ENCODE measurements at places on chromosomes 12 and 14.

GRCh38 chr12:42020226-42020625 is 124.4 kb downstream of the GXYLT1 start:
- no peak for DNase-seq

- no peak for DNase-seq
These were observed 251.0 kb upstream of the FOXG1 start for GRCh38 chr14:28515571-28515970.

DNA sequence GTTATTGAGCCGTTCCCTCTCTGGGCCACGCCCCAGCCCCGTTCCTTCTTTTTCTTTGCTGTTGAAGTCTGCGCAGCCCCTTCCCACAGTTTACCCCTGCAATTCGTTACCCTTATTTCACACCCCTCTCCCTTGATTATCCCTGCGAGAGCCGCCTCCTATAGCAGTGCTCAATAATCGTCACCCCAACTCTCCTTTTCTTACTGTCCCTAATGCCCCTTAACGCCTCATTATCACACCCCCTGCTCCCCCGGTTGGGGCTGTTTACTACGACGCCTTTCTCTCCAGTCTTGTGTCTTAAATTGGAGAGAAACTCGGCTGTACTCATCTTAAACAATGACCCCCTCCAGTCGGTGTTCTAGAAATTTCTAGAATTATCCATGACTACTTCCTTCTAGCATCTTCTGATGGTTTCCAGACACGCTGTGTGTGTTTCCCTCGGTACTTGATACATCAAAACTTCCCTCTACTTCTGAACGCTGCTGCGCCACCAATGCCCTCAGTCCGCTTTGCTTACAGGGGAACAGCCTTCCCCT is 713 bp upstream of the FBXL14 start:
- no peak for DNase-seq

DNA sequence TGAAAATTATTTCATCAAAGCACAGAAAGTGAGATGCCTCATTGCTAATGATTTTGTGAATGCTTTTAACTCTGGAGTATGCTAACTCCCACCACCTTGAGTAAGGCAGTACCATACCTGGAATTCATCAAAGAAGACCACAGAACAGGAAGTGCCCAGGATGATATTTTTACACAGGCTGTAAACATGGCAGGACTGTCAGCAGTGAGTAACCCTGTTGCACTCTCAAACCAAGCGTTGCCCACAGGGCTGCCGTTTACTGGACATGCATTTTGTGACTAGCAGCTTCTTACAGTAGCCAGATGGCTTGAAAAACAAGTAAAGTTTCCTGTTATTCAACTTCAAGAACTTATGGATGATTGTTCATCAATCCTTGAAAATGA is 42.4 kb downstream of the RALGAPA1 start:
- no peak for DNase-seq

DNA sequence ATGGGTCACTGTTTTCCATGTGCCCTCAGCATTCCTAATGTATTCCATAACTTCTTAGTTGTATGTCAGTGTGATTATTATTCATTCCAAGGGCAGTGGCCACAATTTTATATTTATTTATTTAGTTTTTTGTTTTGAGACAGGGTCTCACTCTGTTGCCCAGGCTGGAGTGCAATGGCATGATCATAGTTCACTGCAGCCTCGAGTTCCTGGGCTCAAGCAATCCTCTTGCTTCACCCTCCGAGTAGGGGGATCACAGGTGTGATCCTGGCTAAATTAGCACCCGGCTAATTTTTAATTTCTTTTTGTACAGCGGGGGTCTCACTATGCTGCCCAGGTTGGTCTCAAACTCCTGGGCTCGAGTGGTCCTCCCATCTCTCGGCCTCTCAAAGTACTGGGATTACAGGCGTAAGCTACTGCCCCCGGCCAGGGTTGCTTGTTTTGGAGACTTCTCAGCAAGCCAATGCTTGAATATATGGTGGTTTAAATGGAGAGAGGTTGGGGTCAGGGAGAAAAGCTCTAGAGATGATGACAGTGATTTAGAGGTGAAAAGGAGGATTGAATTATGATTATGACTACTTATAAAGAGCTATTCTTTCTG is 7.6 kb downstream of the GPRC5A start:
- no peak for DNase-seq

DNA sequence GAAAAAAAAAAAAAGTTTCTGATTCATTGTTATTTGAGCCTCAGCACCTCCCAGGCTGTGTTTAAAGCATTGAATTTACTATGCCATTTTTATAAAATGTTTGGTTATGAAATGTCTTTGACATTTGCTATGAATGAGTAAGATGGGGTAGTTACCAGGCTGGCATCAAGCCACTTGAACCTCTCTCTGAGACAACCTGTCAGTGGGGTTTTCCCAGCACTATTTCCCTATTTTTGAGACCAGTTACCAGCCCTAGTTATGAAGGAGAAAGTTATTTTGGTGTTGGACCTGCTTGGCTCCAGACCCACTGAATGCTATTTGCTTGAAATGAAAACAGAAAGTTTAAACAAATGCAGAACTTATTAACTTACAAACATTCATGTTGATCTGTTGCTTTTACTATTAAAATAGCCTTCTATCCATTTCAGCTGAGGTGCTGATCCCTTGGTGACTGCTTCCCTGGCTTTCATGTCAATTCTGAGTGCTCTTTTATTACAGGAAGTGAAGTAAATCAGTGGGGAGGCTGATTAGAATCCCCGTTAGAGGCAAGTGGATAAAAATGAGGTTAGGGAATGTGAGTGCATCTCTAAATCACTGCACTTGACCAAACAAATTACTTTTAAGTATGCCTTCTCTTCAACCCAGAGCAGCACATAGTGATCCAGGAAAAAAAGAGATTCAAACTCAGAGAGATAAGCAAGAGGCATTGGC is 37.8 kb downstream of the LLPH start:
- peak; percentile 59 for DNase-seq

DNA sequence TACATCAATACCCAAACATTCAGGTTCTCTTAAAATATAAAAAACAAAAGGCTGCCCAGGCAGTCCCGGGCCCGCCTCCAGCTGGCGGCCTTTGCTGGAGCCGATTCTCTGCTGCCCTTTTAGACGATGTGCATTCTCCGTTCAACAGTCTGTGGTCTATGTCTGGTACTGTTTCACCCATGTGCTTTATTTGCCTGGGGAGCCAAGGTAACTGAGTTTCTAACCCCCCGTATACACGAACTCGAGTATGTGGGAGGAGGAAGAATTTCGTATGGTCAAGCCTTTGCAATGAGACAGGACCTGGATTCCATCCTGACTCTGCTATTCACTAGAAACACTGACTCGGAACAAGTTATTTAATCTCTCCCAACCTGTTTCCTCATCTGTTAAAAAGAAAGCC is 54.1 kb upstream of the GPR68 start:
- DNase-seq = no peak

- DNase-seq = no peak
These were observed 12.0 kb upstream of the MDM1 start for GRCh38 chr12:68344126-68344525.

DNA sequence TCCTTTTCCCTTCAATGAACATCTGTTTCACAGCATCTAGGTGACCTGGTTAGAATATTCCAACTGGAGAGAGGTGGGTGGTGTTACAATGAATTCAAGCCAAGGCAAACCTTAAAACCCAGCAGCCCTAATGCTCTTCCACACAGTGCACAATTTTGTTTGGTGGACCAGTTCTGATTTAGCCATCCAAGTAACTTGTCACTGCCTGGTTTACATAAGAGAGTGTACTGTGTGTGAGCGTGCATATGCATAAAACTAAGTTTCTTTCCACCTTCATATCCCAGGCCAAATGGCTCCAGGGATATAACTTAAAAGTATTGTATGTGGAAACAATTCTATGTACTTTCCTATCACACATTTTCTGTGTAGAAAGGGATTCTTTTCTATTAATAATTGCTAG is 200.4 kb upstream of the FAR2 start:
- DNase-seq = no peak

GRCh38 chr14:36424478-36425102 is 95.4 kb downstream of the NKX2-1 start:
- no peak for DNase-seq

DNA sequence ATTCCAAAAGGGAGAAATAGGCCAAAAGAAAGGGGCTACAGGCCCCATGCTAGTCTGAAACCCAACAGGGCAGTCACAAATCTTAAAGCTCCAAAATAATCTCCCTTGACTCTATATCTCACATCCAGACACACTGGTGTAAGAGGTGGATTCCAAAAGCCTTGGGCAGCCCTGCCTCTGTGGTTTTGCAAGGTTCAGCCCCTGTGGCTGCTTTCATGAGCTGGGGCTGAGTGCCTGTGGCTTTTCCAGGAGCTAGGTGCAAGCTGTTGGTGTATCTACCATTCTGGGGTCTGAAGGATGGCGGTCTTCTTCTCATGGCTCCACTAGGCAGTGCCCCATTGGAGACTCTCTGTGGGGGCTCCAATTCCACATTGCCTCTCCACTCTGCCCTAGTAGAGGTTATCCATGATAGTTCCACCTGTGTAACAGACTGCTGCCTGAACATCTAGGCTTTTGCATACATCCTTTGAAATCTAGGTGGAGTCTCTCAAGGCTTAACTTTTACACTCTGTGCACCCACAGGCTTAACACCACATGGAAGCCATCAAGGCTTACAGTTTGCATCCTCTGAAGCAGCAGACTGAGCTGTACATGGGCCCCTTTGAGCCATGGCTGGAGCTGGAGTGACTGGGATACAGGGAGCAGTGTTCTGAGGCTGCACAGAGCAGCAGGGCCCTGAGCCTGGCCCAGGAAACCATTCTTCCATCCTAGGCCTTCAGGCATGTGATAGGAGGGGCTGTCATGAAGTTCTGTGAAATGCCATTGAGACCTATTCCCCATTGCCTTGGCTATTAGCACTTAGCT is 66.5 kb upstream of the ABCD2 start:
- DNase-seq = no peak

- DNase-seq = peak; percentile 74
These were observed 69.4 kb downstream of the ATXN2 start for GRCh38 chr12:111529424-111530368.

- no peak for DNase-seq
These were observed 232.6 kb downstream of the EFCAB11 start for GRCh38 chr14:89721956-89722355.

GRCh38 chr12:113697651-113698509 is 226.2 kb upstream of the LHX5 start:
- no peak for DNase-seq

DNA sequence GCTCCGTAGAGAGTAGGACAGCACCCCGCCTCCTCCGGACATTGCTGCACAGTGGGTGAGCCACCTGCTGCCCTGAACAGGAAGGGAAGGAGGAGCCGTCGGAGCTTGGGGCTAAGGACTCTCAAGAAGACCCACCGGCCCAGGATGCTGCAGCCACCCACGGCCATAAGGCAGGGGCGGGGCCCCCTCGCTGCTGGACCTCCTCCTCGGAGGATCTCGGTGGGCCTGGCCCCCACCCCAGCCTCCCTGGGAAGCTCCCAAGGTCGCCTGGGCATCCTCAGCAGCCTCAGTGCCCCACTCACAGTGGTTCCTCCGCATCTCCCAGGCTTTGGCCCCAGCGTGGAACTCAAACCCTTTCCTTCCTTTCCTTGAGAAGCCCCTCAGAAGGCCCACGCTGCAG is 68.6 kb upstream of the DIO3 start:
- DNase-seq = no peak

DNA sequence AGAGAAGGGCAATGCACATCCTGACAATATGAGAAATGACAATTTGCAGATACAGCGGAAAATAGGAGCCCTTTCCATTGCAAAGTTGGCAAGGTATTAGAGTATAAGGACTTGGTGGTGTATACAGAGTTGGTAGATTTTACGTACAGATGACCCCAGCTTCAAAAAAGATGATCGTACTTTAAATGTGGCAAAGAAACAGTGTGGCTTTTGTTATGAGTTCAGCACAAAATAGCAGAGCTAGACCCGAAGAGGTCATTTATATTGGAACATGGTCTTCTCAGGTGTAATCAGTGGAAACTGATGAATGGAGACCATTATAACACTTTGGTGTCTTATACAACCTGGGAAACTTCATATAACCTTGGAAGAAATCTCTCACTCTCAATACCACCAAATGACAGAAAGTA is 2.3 kb downstream of the CLEC2B start:
- no peak for DNase-seq

- DNase-seq = no peak
These were observed 10.5 kb upstream of the KRT73 start for GRCh38 chr12:52628841-52629240.

- no peak for DNase-seq
These were observed 214.0 kb upstream of the NOVA1 start for GRCh38 chr14:26811756-26812305.

- no peak for DNase-seq
These were observed 299.7 kb upstream of the RGS6 start for GRCh38 chr14:71632440-71632946.

GRCh38 chr12:130835011-130835410 is 4.0 kb downstream of the STX2 start:
- DNase-seq = no peak

- no peak for DNase-seq
These were observed 28.8 kb upstream of the MANSC4 start for GRCh38 chr12:27808841-27809240.

DNA sequence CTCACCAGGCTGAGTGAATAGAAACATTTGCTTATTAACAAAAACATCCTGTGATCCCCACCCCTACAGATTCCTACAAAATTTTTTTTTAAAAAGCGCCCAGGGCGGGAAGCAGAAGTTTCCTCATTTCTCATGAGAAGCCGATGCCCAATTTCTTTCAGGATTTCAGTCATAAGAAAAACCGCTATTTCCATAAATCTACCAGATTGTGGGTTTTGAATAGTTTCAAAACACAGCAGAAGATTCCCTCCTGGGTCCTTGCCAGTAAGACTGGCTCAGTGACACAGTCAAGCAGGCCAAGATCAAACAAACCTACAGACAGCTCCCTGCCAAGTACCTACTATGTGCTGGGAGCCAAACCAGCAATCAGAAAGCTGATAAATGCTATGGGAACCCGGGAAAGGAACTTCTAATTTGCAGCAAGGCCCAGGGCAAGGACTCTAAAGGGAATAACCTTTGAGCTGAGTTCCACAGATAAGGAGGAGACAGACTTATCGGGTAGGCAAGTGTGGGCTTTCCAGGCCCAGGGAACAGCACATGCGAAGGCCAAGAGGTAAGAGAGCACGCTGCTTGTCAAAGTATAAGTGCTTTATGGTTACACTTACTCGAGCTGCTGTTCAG is 68.7 kb downstream of the CCDC88C start:
- DNase-seq = no peak

GRCh38 chr14:53710615-53711014 is 246.0 kb downstream of the BMP4 start:
- DNase-seq = no peak

DNA sequence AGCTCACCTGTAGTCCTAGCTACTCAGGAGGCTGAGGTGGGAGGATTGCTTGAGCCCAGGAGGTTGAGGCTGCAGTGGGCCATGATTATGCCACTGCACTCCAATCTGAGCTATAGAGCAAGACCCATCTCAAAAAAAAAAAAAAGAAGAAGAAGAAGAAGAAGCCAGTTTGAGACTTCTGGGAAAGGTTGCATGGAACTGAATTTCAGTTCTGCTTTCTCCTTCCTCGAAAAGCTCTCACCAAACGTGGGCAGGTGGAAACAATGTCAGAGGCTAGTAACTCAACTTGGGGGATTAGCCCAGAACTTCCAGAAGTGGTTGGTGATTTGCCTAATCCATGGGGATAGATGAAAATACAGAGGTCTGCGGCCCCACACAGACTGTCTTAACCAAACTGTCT is 18.7 kb downstream of the FLVCR2 start:
- no peak for DNase-seq

Measured in HEK293T (cell line).